ENCODE measurements at places on chromosomes 1 and 21. TPM values are rescaled to one million over a fixed set of nuclear protein-coding genes. Genes with fewer than 3 reads are reported as not detected.

- DNase-seq = no peak
These were observed 524.4 kb downstream of the PTPRC start for GRCh38 chr1:199163267-199163666.

DNA sequence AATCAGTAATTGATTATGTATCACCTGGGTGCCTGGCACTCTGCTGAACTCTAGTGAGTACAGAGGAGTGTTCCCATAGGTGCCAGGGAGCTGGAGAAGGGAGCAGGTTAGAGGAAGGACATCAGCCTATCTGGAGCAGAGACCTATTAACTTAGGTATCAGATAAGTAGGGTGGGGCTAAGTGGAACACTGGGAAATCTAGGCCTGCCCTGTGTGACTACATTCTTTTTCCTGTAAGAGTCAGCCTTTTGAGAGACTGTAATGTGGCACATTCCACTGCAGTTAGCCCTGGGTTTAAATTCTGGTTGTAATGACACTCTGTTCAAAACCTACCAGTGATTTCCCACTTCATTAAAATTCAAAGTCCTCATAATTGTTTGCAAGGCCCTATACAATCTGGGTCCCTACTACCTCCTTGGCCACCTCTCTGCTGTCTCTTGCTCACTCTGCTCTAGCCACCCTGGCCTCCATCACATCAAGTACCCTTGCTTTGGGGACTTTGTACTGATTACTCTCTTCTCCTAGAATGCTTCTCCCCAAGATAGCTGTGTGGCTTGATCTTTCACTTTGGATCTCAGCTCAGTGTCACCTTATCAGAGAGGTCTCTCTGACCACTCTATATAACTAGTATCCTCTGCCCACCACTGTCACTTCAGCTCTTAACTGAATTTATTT lies 12.9 kb downstream of the STX12 start:
- no peak for DNase-seq

GRCh38 chr1:16092923-16093511 lies 19.6 kb upstream of the FAM131C start:
- DNase-seq = no peak

GRCh38 chr1:27570356-27570755 lies 33.6 kb downstream of the AHDC1 start:
- DNase-seq = no peak

- DNase-seq = no peak
These were observed 18.8 kb downstream of the WNT9A start for GRCh38 chr1:227928811-227929375.

GRCh38 chr21:35201288-35201687 lies 152.2 kb upstream of the RUNX1 start:
- no peak for DNase-seq

- DNase-seq = no peak
These were observed 38.1 kb downstream of the PLEKHA6 start for GRCh38 chr1:204321665-204322064.

The TRAF5 gene
- total RNA-seq = 45.1 TPM

The SELL gene
- 11.6 TPM for total RNA-seq

The GRIK1 gene
- 0.19 TPM for total RNA-seq

The AK5 gene
- total RNA-seq = 0.93 TPM

The TDRD10 gene
- total RNA-seq = 3.4 TPM
